ENCODE measurements at places on chromosomes 3 and 15.

DNA sequence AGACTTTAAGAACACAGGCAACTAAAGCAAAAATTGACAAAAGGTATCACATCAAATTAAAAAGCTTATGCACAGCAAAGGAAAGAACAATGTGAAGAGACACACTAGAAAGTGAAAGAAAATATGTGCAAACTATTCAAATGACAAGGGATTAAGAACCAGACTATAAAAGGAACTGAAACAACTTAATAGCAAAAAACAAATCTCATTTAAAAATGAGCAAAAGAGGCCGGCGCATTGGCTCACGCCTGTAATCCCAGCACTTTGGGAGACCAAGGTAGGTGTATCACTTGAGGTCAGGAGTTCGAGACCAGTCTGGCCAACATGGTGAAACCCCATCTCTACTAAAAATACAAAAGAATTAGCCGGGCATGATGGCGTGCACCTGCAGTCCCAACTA, 14.4 kb downstream of the NGLY1 start:
- DNase-seq, result no peak

DNA sequence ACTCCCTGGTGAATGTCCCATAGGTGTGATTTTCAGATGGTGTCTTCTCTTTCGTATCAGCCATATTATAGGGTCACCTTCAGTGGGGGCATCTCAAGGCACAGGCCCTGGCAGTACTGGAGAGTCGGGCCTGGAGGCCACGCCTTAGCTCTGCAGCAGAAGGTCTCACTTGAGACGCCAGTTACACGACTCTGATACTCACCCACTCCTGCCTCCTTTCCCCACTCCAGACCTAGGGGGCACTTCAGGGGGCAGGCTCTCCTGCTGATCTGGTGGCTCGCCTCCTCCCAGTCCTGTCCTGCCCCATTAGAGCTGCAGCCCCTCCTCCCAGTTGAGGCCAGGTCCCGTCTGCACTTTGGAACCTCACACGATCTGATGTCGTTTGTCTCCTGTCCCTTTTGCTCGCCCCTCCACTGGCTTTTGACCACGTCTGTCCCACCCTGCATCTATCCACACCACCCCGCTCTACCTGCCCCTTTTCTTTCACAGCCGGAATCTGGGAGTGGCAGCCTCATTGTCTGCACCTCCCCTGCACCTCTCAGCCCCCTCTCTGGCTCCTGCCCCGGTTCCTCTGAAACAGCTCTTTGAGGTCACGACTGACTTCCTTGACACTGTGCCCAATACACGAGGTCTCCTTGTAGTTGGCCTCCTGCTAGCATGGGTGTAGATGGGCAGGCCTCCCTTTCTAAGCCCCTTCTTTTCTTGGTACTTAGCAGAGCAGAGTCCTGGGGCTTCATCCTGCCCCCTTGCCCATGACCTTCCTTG, 181.9 kb downstream of the NSMCE3 start:
- DNase-seq, result no peak

DNA sequence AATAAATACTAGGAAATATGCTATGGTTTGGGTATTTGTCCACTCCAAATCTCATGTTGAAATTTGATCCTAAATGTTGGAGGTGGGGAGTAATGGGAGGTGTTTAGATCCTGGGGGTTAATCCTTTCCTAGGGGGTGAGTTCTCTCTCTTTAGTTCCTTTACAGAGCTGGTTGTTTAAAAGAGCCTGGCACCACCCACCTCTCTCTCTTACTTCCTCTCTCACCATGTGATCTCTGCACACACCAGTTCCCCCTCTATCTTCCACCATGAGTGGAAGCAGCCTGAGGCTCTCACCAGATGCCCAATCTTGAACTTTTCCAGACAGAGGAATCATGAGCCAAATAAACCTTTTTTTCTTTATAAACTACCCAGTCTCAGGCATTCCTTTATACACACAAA, 10.5 kb downstream of the SLC24A5 start:
- no peak for DNase-seq

- DNase-seq, result no peak
Measured at GRCh38 chr3:127427156-127427555, 139.3 kb upstream of the PRR20G start.

DNA sequence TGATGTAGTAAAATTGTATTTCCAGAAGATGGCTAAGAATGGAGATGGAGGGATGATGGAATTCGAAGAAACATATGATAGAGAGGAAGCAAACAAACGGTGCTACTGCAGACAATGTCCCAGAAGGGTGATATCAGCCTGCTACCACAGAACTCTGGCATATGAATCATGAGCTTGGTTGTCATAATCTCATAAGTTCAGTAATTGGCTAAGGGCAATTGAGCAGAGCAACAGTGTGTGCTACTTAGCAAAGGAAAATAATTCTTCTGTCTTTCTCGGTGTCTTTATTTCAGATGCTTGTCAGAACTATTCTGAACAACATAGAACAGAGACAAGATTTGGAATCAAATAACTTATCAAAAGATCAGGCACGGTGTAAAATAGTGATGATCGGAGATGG, 407.3 kb downstream of the GBE1 start:
- no peak for DNase-seq

DNA sequence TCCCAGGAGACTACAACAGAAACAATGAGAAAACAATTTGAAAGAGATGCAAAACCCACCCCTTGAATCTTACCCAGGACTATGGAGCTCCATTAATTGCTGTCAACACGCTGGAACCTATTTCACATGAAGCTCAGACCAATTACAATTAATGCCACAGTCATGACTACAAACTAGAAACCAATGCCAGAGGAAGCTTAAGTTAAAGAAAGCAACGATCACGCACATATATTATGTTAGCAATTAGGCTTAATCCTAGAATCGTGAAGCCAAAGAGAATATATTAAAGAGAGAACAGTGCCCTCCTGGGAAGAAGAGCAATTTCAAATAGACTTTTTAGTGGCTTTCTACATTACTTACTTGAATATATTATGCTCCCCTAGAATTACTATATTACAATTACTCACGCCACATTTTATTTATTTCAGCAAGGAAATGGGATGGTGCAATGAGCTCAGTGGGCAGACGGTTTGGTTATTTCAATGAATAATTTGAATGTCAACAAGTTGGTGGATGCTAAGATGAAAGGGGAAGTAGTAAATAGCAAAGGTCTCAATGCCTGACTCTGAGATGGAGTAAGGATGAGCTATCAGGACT, 125.5 kb downstream of the GREM1 start:
- no peak for DNase-seq

GRCh38 chr3:16516695-16517481, 3.4 kb upstream of the RFTN1 start:
- no peak for DNase-seq

GRCh38 chr3:195025056-195025883, 245.7 kb downstream of the XXYLT1 start:
- DNase-seq, result no peak

DNA sequence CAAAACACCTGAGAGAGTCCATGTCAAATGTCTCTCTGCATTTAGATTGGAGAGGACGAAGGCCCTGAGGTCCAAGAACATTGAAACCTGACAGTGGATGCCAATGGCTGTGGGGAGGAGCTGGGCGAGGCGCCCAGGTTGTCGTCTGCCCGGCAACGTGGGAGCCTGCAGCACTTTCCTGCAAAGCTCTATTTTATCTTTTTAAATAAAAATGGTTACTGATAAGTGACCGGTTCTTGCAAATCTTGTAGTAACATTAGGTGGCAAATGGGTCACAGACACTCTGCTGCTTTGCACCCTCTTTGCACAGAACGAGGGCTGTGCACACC, 19.5 kb upstream of the FANCD2 start:
- no peak for DNase-seq

DNA sequence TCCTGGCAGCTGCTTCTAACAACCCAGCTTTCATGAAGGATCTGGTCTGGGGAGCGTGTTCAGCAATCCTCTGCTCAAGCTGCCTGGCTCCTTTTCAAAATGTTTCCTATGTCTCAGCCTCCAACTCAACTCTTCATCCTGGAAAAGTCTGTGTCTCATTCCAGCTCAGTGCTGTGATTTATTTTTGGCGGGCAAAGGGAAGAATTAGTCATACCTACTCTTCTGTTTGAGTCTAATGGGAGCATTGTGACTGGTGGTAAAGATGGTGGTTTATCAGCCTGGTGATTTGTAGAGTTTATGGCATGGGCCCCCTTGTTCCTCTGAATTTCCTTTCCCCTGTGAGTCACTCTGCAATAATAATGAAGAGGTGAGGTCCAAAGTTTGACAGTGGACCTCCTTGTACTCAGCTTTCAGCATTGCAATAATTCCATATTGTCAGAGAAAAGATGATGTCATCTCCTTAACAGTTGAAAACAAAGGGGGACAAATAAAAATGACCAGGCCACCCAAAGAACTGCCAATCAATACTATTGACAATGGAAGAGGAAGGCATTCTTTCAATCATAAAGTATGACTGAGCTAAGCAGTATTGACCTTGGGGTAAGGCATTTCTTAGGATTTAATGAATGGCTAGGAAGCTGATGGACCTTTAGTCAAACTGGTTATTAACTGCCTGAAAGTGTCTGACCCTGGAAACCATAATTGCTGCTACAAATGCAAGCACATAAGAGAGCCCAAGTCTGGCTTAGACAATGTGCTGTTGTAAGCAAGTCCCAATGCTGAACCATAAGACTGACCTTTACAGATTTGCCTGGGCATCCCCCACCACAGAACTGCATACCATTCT, 204.7 kb upstream of the MCTP2 start:
- DNase-seq, result no peak

DNA sequence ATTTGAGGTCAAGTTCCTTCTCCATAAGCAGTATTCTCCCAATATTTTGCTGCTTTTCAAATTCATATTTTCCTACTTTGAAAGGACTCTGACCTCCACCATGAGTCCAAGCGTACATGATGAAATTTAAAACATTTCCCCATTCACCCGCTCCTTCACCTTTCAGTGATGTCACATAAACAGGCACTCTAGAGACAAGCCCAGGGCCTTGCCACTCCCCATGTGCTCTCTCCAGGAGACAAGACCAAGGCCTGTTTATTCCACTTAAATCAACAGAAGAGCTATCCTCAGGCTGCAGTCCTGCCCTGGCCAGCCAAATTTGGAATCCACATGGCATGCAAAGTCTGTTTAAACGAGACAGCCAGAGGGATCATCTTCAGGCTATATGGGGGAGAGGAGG, 161.5 kb downstream of the ARRDC4 start:
- no peak for DNase-seq

DNA sequence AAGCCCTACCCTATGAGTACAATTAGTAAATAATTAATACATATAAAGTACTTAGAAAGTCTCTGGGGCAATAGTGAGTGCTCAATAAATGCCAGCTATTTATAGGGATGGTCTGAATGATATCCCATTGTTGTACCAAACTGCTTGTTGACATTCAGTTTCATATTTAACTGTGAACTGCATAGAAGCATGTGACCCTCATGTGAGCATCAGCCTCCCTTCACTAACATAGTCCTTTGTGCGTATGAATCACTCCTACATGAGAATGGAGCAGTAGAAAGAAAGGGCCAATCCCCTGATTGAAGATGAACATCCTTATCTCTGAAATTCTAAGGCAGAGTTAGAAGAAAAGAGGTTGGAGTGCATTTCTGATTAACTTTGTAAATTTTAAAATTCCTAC, 68.7 kb upstream of the ATP10A start:
- DNase-seq, result no peak

DNA sequence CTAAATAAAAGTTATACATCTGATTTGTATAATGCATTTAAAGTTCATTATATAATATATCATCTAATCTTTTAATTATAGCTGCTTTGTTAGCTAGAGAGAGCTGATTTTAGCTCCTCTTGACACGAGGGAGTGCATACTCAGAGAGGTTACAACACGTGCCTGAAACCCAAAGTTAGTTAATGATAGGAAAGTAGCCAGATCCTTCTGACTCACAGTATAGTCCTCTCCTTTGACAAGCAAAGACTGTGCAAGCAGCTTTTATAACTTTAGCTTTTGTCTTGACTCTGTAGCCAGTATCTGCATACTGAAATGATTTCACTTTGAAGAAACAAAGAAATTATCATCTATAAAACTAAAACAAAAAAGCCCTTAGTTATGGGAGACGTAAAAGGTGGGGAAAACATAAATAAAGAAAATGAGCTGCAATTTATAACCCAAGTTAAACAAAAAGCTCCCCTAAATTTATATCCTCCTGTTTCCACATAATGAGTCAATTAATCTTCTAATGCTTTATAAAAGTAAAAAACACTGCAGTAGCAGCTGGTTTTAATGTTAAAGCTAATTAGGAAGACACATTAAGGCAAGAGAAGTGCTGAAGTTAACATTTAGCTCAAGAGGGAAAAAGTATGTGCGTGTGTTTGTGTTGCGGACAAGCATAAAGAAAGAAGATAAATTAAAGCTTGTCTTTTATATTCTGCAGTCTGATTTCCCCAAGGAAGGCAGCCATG, 13.1 kb downstream of the GABRR3 start:
- no peak for DNase-seq

DNA sequence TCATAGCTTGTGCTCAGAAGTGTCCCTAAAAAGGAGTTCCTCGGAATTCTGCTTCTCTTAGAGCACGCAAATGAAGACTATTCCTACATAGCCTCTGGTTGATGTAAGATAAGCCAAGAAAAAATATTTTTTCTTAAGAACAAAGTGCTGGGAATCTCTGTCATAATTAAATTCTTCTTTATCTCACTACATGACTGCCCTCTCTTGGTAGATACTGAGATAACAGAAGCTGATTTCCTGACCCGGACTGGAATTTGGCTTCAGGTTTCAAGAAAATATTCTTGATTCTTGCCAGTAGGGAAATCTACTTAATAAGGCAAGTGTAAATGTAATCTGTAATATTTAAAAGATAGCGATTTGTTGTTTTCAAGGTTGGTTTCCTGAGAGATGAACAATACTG, 31.3 kb upstream of the SETMAR start:
- no peak for DNase-seq

- DNase-seq, result no peak
Measured at GRCh38 chr15:45550436-45550835, 27.9 kb upstream of the SLC30A4 start.

GRCh38 chr3:42688487-42689420, 3.4 kb downstream of the KLHL40 start:
- no peak for DNase-seq

DNA sequence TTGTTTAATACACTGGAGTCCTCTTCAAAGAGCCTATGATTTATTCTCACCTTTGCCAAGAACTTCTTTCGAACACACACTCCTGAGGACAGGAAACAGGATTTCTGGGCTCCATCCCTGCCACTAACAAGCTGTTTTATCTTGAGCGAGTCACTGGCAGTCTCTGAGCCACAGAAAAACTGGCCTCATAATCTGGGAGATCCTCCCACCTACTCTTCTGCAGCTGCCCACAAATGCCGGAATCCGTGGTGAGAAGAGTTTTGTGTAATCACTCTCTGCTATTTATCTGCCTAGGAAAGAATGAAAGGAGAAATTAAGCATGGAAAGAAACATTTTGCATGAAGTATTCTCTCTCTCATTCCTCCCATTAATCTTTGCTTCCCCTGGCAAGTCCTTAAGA, 172.0 kb upstream of the TRIM42 start:
- DNase-seq, result no peak

- no peak for DNase-seq
Measured at GRCh38 chr15:66101715-66102395, 151.7 kb downstream of the MEGF11 start.

- no peak for DNase-seq
Measured at GRCh38 chr3:11552289-11553264, 91.1 kb downstream of the VGLL4 start.

Data from stimulated activated CD8-positive, alpha-beta memory T cell treated with anti-CD3 and anti-CD28 coated beads, Interleukin-4, amount 100 ng/mL, for 4 hours (primary cell).